ENCODE measurements at places on chromosomes 7 and 10.

DNA sequence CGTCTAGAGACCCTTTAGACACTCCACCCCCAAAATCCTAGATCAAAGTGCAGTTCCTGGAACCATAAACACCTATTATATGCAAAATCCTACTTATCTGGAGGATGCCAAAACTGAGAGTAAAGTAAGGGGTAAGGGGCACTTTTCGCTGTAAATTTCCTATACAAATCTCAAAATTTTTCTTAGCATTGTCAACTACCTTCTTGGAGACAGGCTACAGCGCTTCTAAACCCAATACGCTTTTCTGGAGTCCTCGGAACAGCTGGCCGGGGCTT is 10.4 kb downstream of the TWIST1 start:
- DNase-seq, result no peak

- no peak for DNase-seq
These were observed 104.7 kb upstream of the RAB11FIP2 start for GRCh38 chr10:118151461-118151860.

- DNase-seq, result no peak
These were observed 36.2 kb upstream of the HECW1 start for GRCh38 chr7:43076189-43076605.

DNA sequence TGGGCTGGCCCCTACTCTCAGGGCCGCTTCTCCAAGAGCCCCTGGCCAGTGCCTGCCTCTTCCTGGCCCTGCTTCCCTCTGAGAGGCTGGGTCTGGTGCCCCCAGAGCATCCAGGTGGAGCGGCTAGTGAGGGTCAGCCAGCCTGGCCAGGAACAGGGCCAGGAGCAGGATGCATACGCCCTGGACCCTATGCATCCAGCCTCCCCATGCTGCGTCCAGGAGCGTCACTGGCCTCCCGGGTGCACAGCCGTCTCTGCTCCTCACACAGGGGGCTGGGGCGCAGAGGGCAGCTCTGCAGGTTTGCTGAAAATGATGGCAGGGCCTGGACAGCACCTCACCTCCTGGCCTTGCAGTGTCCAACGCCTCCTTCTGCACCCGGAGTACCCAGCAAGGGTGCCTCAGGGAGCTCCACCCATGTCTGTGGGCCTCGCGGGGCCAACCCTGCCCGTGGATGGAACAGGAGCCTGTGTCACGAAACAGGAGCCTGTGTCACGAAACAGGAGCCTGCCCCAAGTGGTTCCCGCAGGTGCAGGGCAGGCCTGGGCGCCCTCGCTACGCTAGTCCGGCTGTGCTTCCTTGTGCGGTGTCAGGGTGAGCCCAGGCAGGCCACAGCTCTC is 246.2 kb upstream of the PPP2R2D start:
- DNase-seq, result no peak

- DNase-seq, result no peak
These were observed 262.4 kb downstream of the COBL start for GRCh38 chr7:51054231-51054630.

- DNase-seq, result no peak
These were observed 46.3 kb upstream of the FGFR2 start for GRCh38 chr10:121644501-121644900.

GRCh38 chr10:125344573-125345171 is 184.3 kb upstream of the CTBP2 start:
- DNase-seq, result no peak

DNA sequence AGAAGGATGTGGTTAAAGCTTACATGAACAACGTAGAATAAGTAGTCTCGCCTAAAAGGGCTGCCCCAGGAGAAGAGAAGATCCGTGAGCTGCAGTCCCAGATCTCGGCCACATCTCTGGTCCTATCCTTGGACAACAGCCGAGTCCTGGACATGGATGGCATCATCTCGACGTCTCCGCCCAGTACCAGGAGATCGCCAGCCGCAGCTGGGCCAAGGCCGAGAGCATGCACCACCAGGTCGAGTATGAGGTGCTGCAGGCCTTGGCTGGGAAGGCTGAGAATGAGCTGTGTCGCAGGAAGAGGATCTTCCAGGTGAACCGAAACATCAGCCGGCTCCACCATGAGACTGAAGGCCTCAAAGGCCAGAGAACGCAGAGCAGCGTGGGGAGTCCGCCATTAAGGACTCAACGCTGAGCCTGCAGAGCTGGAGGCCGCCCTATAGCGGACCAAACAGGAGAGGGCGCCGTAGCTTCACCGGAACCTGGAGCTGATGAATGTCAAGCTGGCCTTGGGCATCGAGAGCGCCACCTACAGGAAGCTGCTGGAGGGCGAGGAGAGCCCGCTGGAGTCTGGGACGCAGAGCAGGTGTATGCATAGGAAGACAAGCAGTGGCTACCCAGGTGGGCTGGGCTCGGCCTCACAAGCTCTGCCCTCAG is 22.2 kb downstream of the LIPK start:
- no peak for DNase-seq

DNA sequence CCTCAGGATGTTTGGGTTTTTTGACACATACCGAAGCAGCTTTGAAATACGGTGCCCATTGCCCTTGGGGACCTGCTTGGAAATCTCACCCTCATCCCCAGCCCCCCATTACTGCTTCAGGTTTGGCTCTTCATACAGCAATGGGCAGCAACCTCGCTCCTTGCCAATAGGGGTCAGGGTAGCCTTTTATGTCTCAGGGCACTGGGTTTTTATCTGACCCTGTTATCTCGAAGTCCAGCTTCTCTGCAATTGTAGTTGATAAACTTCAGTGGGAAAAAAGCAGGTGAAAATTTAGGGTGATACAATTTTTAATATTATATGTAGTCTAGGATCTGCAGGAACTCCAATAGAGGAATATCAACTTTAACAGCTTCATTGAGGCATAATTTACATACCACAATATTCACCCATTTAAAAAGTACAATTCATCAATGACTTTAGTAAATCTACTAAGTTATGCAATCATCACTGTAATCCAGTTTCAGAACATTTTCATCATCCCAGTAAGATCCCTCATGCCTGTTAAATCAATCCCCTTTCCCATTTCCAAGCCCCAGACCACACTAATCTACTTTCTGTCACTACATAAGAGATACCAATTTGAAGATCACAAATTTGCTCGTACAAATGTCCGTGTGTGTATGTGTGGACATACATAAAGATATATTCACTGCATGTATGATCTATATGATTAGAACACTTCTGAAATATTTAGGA is 386.2 kb downstream of the KCNMA1 start:
- DNase-seq, result no peak

GRCh38 chr7:111038185-111038584 is 52.7 kb upstream of the LRRN3 start:
- DNase-seq, result no peak

DNA sequence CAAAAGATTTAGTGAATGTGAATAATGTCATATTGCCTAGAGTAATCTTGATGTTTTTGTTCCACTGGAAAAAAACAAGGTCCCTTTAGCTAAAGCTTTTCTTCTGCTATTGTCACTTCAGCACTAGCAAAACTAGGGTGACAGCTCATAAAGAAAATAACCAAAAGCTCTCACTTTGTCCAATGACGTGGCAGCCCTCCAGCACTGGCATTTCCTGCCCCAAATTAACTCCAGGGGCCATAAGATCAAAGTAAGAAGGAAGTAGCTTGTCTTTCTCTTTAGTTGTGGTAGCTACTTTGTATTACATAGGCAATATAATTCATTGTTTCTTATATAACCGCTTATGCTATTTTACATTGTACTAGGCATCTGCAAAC is 47.3 kb downstream of the LRRN3 start:
- no peak for DNase-seq

- DNase-seq, result no peak
These were observed 16.0 kb downstream of the SAMD8 start for GRCh38 chr10:75127471-75127870.

GRCh38 chr10:51552879-51553278 is 146.5 kb downstream of the CSTF2T start:
- DNase-seq, result no peak

DNA sequence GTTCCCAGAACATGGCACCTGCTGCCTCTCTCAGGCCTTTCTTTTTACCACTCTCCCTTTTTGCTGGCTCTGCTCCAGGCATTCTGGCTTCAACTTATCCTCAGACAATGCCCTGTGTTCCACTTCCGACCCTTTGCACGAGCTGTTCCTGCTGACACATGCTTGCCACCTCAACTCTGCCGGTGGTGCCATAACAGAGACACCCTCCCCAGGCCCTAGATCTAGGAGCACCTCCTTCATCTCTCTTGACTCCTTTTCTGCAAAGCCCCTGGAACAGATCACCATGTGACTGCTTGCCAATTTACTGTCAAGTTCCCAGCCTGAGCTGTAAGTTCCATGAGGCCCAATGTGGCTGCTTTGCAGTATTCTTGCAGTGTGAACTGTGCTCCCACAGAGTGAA is 256.0 kb upstream of the MKI67 start:
- DNase-seq, result no peak

GRCh38 chr7:93862651-93863050 is 27.9 kb downstream of the TFPI2 start:
- DNase-seq, result no peak

DNA sequence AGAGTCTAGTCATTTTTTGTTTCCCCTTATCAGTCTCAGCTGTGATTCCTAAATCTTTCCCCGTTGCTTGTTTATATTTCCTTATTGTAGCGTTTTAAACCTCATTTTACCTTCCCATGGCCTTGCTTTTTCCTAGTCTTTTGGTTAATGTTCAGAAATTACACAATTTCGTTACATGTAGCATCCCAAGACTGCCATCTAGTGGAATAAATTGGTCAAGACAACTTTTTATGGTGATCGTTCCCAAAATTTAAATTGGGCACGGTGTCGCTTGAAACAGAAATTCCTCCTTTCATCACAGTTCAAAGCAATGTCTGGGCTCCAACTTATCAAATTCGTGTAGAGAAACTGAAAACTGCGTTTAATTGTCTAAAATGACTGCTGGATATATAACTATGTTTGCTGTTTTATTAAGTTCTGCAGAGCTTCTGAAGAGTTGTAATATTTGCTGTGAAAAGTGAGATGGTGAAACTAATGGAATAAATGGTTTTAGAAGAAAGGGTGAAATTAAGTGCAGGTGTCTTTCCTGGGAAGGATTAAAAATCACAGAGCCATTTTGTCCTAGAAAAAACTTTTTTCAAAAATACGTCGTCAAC is 370.2 kb downstream of the PHF14 start:
- DNase-seq, result peak; percentile 38

Data from NCI-H187 (cell line).